Nucleus accumbens (tissue), 56 donors: ENCODE measurements at places on chromosomes 6 and 20.

DNA sequence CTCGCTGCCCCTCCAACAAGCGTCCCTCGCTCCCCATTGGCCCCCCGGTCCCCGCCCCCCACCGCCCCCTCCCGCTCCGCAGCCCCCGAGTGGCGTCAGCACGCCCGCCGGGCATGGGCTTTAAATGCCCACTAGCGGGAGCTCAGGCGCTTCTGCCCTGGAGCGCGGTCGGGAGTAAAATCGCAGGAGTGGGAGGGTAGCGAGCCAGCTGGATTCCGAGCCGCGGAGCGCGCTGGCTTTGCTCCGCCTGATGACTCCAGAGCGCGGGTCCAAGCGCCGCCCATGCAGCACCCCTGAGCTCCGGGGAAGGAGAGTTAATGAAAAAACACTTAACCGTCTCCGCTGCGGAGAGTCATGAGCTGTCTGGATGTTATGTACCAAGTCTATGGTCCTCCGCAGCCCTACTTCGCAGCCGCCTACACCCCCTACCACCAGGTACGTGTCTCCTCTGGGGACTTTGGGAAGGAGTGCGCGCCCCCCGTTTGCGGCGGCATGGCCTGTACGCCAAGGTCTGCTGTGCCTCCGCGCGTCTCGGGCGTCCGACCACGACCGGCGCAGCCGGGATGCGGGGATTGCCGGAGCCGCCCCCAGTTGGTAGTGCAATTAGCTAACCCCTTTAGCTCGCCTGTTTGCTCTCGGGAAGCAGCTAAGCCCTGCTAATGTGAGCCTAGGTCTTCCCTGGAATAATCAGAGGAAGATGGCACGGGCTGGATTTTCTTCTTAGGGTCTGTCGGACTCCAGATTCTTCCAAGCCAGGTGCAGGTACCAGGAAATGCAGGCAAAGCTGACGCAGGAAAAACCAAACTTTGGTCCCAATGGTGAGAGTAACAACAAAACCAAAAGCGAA lies at the start of gene VGLL2:
Gene VGLL2 (plus strand): TSS at position 149 of the 847 bp plus-strand sequence. CDS start 206 bp downstream, at position 355.
- no peak for DNase-seq

GRCh38 chr6:153942361-153942760 lies 96.7 kb upstream of the OPRM1 start:
- DNase-seq, result no peak

DNA sequence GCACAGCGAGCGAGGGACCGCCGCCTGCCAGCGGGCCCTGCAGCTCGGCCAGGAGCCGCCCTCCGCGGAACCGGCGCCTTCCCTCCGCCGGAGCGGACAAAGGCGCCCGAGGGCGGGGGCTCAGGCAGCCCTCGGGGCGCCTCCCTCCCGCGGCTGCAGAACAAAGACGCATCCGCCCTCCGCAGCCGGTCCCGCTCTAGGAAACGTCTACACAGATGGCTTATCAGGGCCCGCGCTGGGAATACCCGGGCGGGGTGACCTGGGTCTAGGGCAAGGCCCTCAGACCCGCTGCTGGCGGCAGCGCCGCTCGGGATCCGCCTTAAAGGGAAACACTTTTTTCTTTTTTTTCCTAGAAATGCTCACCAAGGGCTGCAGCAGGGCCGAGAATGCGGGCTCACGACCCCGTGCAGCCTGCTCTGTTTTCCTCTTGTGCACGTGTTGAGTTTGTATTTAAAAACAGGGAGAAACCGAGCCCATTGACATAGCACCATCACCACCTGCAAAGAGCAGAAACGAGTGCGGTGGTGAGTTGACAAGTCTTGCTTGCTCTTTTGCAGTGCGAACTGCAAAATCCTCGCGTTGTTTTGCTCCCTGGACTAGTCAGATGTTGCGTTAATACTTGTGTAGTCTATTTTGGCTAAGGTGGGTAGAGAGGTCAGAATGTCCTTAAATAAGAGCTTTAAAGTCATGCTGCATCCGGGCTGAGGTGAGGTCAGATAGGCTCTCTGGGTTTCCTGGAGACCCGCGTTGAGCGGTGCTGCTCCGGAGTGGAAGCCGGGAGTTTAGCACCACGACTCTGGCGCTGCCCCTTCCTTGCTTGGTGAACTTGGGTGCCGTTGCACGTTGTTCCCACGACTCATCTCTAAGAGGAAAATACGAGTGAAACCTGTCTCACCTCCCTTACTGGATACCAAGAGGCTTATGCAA lies 1.1 kb upstream of the RPS6KA2 start:
- DNase-seq, result peak; percentile 83

- no peak for DNase-seq
These were observed 94.2 kb downstream of the UTRN start for GRCh38 chr6:144379356-144379755.

- DNase-seq, result no peak
These were observed 27.1 kb downstream of the COL20A1 start for GRCh38 chr20:63320041-63320511.

DNA sequence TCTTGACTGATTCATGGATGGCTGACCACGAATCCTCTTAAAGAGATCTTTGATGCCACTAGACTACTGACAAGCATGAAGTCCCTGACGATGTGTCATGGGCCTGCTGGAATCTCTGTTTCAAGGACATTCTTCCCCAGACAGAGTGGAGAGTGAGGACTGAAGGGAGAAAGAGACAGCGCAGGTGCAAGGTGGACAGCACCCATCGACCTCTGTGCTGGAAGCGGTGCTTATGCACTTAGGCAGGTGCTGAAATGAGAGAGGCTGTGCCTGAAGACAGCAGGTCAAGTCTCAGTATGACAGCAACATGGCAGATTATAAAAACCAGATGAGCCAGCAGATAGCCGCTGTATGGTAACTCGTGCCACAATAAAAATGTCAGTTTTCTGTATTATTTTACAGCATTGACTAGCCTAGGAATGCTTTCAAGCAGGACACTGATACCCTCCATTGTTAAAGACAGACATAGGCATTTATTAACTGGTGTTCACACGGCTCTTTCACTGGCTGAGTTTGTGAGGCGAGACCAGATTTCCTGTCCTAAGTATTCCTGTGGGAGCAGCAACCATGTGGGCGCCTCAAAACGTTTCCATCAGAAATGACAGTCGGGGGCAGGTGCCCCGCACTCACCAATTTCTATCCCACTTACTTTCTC lies 47.5 kb downstream of the FOXC1 start:
- no peak for DNase-seq

GRCh38 chr6:158978757-158979156 lies 21.2 kb downstream of the RSPH3 start:
- no peak for DNase-seq

DNA sequence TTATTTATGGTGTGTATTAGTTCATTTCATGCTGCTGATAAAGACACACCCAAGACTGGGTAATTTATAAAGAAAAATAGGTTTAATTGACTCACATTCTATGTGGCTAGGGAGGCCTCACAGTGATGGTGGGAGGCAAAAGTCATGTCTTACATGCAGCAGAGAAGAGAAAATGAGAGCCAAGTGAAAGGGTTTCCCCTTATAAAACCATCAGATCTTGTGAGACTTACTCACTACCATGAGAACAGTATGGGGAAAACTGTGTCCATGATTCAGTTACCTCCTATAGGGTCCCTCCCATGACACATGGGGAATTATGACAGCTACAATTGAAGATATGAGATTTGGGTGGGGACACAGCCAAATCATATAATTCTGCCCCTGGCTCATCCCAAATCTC lies 150.0 kb upstream of the AHI1 start:
- DNase-seq, result no peak

- no peak for DNase-seq
These were observed 68.6 kb downstream of the TRMT6 start for GRCh38 chr20:5881703-5882102.

DNA sequence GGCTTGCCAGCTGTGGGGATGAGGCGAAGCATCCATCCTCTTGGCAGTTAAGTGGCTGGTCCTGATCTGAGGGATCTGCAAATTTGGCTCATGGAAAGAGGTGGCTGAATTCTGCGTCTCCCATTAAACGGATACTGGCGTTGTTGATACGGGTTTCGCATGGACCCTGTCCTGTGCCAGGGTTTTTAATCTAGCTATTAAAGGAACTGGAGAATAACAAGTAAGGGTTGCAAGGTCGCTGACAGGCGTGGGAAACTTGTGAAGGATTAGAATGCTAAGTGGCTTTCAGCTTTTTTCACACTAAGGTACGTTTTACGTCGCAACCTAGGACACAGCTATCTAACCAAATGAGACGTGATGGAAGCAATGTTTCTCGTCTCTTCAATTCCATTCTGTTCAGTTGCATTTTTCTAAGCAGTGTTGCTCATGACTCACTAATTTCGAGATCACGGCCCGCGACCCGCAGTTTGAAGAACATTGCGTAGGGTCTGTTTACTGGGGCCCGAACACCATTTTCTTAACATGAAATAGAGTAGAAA lies 852 bp downstream of the GMNN start:
- no peak for DNase-seq

DNA sequence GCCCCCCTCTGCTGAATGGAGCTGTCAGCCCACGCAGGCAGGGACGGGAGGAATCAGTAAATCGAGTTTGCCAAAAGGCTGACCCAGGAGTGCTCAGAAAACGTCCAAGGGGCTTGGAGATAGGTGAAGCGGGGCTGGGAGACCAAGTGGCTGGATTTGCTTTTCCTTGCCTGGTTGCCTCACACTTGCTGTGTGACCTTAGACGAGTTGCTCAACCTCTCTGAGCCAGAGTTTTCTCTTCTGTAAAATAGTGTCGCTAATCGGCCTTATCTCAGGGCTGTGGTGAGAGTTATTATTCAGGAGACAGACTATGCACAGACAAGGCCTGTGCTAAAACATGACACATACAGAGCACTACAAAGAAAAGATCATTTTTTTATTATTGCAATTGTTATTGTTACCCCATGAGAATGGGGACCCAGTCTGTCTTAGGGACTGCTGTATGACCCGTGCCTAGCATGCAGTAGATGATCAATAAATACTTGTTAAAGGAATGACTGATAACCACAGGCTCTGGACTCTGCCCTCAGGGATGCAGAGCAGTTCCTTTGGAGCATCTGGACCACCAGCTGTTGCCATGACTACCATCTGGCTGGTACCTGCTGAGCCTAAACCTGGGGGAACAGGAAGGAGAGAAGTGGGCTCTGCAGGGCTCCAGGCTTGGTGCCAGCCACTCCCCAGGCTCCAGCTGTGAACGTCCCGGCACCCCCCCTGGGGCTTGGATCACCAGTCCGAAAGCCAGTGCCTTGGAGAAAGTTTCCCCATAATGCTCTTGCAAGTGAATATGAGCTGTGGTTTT lies 901 bp downstream of the KCNK15 start:
- no peak for DNase-seq

GRCh38 chr6:119479860-119480655 lies 130.5 kb upstream of the MAN1A1 start:
- DNase-seq, result no peak

- no peak for DNase-seq
These were observed 75.0 kb upstream of the EZR start for GRCh38 chr6:158894193-158894592.

- no peak for DNase-seq
These were observed 320.3 kb downstream of the BMP2 start for GRCh38 chr20:7087803-7088202.

GRCh38 chr6:116111552-116112528 lies 11.2 kb downstream of the NT5DC1 start:
- no peak for DNase-seq

- DNase-seq, result no peak
These were observed 23.7 kb downstream of the POM121L2 start for GRCh38 chr6:27288136-27289044.

GRCh38 chr6:29005183-29005885 lies at the start of gene ZNF311:
Gene ZNF311 (minus strand): TSS chr6:29005315. CDS start chr6:29003954, 1,361 bp downstream.
- DNase-seq, result no peak

DNA sequence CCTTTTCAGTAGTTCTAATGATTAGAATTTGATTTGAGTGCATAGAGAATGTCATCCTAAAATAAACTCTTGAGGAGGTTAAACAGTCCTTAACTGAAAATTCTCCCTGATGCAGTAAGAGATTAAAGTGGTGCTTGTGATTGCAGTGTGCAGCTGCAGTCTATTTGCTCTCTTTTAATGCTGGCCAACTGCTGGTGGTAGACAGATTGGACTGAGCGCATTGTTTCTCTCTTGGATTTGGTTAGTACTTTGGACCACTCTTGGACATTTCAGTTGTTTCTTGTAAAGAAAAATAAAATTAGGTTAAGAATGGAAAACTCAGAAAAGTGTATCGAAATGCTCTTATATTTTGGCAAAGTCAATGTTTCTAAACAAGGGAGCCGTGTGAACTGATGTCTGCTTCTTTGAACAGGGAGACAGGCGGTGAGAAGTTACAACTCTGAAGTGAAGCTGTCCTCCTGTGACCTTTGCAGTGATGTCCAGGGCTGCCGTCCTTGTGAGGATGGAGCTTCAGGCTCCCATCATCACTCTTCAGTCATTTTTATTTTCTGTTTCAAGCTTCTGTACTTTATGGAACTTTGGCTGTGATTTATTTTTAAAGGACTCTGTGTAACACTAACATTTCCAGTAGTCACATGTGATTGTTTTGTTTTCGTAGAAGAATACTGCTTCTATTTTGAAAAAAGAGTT lies 127.2 kb downstream of the CD109 start:
- DNase-seq, result no peak

GRCh38 chr20:17966432-17967310 lies 1.9 kb downstream of the SNX5 start:
- DNase-seq, result no peak

DNA sequence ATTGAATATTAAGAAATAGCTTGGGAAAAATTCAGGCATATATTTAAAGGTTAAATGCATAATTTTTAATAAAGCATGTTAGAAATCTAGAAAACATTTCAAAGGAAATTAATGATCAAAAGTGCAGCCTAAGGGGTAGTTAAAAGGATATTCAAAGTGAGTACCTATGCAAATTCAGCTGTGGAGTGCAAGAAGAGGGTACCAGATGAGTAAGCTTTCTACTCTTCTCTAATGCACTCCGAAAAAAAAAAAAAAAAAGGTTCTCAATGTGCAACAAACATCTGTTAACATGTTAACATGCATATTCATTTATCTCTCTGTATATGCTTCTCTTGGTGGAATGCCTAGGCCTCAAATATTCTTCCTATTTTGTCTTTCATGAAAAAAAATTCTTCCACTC lies 32.0 kb upstream of the KATNA1 start:
- no peak for DNase-seq

DNA sequence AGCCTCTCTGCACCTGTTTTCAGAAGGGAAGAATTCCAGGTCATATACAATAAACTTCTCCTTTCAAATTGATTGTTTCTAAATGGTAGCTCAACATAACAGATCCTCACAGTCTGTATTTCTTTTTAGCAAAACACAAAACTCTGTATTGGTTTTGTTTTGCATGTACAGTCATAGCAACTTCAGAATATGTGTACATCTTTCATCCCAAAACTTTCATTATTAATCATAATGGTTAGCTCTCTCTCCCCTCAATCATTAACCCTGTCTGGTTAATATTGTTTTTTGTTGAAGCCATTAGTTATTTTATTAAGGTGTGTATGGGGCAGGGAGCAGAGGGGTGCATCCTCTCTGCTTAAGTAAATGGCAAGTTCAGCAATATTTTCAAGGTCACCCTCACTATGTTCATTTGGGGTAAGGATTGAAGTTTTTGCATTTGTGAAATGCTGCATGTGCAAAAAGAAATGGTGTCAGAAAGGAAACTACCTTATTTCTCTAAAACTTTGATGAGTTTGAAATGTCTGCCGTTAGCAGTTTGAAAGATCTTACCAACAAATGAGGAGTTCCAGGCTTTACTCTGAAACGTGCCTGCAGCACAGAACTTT lies 136.8 kb upstream of the BTBD3 start:
- DNase-seq, result no peak
